ENCODE measurements at places on chromosomes 1 and 21.

- peak; percentile 22 for DNase-seq
These were observed 7.0 kb downstream of the TMEM61 start for GRCh38 chr1:54987427-54987826.

DNA sequence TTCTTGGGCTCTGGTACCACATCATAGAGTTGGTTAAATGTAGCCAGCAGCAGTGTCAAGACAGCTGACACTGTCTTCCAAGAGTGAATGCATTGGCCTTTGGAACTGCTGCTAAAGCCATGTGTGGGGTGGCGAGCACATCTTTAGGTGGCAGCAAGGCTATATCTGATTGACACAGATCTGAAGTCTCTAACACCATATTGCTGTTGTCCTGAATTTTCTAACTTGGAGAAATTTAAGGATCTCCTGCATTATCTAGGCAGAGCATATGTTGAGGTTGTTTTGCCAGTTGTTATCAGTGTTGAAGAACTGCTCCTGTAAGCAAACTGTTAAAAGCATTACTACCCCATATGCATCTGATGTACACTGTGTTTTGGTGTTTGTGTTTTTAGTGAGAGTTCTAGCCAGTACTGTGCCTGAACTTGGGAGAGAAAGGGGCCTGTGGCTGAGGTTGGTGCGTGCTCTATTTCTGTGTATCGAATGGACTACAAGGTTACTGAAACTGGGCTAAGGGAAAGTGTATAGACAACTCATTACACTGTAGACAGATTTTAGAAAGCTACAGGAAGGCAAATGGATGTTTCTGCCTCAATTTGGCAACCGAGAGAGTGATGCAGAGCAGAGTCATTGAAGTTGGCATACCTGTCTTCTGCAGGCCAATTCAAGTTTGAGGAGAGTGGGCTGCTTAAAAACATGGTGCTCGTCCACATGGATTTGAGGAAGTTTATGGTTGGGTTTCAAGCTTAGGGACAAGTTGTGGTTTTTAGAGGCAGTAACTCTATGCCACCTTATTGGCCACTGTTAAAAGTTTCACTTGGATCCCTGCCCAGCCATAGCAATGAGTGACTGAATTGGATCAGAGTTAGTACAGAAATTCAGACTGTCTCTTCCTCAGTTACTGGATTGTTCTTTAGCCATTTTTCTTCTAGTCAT, 16.9 kb downstream of the DYRK3 start:
- DNase-seq = no peak

GRCh38 chr1:31897526-31898100, 40.6 kb downstream of the PTP4A2 start:
- peak; percentile 92 for DNase-seq

DNA sequence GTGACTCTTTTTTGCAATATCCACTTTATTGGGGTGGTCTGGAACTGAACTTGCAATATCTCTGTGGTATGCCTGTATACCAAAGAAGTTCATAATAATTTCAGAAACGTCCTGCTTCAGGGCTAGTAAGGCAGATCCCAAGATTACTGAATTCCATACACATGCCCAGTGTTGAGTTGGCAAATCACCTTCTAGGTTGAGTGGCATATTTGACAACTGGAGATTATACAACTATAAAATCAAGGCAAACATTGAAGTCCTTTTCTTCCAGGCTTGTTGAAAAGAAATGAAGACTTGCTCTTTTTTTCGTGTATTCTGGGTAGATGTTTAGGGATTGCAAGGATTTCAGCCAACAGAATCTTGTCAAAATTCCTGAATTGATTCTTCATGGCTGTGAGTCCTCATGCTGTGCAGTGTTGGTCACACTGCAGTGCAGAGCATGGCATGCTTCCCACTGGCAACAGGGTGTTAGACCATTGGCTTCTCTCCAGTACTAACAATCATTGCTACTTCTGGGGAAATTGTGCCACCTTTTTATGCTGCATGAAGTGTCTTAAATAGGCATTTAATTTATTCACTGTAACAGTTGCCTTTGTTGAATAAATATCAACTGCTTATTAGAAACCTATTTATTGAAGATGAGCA, 367.1 kb upstream of the ADGRL4 start:
- peak; percentile 82 for DNase-seq

DNA sequence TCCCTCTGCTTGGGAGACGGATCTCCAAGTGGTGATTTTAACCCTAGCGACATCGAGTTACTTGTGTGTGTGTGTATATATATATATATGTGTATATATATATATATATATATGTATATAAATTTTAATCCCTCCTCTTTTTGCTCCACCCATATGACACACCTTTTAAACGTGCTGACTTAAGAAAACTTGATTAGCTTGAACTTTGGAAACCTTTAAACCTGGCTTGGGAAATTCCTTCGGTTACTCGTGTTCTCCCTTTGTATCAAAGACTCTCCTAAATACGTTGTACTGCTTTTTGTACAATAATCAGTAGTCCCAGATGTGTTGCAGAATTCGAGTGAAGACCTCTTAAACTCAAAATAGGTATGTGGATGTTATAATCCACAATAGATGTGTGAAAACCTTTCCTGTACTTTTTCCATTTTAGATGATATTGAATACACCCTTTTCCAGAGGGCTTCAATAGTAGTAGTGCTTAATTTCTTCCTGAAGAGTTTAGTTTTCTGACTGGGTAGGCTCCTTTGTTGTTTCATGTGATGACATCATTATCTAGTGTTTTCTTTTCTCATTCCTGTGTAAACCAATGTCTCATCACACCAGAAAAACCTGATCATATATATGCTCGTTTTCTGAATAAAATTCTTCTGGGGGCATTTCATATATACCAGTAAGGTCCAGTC, 1.4 kb downstream of the RNF11 start:
- peak; percentile 42 for DNase-seq

- DNase-seq = no peak
These were observed 223.8 kb downstream of the PTPRU start for GRCh38 chr1:29460041-29460610.

DNA sequence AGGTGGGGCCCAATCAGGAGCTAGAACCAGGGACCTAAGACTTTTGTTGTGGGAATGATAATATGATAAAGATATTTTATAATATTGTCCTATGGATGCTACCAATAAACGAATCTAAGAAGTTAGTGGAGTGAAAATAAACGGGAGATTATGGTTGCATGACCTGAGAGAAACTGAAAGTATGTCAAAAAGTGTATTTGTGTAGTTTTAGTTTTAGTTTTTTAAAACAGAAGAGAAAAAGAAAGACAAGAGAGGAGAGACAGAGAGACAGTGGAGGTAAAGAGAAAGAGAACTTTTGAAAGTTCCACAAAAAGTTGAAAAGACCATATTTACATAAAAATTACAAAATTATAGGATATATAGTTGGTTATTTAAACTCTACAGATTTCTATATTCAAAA, 64.1 kb upstream of the TMPRSS15 start:
- no peak for DNase-seq

- no peak for DNase-seq
These were observed 32.5 kb downstream of the WNT3A start for GRCh38 chr1:228039006-228039903.

- no peak for DNase-seq
These were observed 782.2 kb upstream of the NCAM2 start for GRCh38 chr21:20215959-20216358.

DNA sequence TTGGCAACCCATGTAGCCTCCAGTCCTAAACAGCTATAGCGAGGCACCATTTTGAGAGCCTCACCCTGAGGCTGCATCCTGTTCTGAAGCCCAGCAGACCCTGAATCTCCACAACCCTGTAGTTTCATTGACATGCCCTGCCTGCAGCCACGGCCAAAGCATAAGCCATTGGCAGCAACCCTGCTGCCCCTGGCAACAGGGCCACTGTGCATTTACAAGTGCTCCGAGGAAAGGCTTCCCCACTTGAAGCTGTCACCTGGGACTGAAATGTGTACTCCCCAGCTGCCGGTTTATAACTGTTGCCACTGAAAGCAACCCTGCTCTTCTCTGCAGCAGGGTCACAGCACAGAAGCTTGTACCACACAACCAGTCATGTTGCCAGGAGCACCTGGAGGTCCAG, 124.2 kb upstream of the OLFM3 start:
- DNase-seq = no peak

DNA sequence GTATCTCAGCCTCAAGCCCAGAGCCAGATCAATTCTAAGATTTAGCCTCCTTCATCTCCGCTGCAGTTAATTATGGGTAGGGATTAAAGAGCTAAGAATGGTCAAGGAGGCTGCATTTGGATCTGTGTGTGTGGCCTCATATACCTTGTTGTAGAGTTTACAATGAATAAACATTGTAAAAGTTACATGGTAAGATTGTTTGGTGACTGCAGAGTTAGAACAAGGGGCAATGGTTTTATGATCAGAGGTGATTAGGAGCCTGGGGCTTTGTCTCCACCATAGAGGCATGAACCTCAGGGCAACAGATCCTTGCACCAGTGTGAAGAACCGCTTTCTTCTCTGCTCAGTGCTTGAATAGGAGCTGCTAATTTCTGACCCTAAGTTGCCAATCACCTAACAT, 77.0 kb upstream of the MARK1 start:
- DNase-seq = no peak

- DNase-seq = no peak
These were observed 56.3 kb upstream of the GALNT2 start for GRCh38 chr1:230010603-230011332.

DNA sequence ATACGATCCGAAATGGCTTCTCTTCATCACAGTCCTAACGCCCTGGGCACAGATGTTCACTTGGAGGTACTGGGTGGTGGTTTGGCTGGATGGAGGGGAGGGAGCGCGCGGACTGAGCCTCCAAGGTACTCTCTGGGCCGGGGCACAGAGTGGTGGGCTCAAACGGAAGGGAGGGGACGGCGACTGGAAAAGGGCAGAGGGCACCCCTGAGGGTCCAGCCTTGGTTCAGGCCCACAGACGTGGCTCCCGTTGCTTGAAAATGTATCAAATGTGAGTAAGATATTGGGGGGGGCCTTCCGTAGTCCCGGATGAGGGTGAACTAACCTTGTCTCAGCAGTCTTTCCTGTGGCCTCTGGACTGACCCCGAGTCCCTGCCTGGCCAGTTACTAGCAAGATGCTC, 463 bp downstream of the IL12RB2 start:
- no peak for DNase-seq

GRCh38 chr1:47761974-47762373, 235.2 kb downstream of the TRABD2B start:
- no peak for DNase-seq

DNA sequence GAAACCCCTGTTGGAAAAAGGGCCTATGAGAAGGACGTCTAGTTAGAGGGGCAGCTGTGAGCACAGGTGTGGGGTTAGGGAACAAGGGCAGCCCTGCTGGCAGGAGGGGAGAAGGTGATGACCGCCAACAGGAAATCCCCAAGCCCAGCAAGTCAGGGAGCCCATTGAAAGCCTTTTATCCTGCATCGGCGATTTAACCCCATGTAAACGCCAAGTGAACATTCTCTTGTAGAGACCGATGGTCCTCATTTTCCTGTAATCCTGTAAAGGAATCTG, 1.1 kb upstream of the BSND start:
- DNase-seq = no peak

DNA sequence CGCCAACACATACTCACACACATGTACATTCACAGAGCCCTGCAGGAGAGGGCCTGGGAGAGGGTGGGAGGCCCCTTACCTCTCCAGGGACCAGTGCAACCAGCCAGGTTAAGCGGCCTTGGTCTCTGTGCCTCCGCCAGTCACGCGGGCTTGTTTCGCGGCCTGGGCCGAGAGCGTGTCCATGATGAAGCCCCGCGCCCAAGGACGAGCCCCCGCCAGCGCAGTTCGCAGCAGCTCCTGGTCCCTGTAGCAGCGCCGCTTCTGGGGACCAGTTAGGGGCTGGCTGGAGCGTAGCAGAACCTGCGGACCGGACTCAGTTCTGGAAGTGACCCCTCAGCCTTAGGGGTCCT, 7.3 kb upstream of the FAM167B start:
- no peak for DNase-seq

- DNase-seq = no peak
These were observed 16.7 kb upstream of the ACTRT2 start for GRCh38 chr1:3004285-3005205.

DNA sequence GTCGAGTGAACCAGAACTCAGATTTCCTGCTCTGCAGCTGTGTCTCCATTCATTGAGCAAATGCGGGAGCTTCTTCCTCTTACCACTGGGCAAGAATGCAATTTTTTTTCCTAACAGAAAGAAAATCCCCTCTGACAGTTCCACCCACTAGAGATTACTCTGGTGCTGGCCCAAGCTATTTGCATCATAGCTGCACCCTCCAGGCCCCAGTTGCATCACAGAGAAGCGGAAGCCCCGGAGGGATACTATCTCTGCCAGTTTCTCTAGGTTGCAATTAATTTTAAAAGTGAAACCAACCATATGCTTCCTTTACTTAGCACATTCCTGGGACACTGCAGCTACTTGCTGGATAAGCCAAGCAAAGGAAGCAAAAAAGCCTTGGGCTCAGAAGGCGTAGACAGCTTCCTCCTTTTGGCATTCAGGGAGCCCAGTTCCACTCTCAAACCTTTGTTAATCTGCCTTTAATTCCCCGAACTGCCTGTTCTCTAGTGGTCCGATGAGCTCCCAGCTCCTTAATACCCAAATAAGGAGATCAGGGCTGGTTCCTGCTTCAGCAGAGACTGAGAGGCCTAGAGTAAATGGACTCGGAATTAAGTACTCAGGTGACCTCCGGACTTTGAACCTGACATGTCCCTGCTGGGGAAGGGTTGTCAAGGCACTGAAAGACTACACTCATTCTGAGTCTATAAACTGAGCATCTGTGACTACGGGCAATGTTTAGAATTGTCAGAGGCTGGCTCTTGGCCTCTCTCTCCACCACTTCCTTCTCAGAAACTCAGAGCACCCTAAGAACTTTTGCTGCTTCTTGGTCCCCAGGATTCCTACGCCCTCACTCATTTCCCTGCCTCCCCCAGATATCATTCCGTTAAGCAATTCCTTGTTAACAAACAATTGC, 72.5 kb upstream of the TNFSF18 start:
- DNase-seq = no peak

GRCh38 chr1:51235673-51236530, at the start of gene RNF11:
Gene RNF11, plus strand, starts transcription at chr1:51236273. Its CDS starts 484 bp downstream, at chr1:51236757.
- peak; percentile 59 for DNase-seq
